ENCODE measurements at places on chromosomes 1 and 21. TPM values are rescaled to one million over a fixed set of nuclear protein-coding genes. Genes with fewer than 3 reads are reported as not detected.

TRPM2 gene
- under 0.01 TPM for total RNA-seq

E2F2 gene
- total RNA-seq: 0.38 TPM

DNASE2B gene
- not detected for total RNA-seq

CYP4X1 gene
- total RNA-seq: under 0.01 TPM

EYA3 gene
- 7.1 TPM for total RNA-seq

EXTL1 gene
- total RNA-seq: not detected

VSIG8 gene
- not detected for total RNA-seq

SPRR2B gene
- total RNA-seq: not detected

FCRL1 gene
- total RNA-seq: not detected

HCRTR1 gene
- total RNA-seq: not detected

LGR6 gene
- total RNA-seq: not detected

TLCD4 gene
- total RNA-seq: 0.53 TPM

ANKRD34A gene
- under 0.01 TPM for total RNA-seq

LCE3A gene
- total RNA-seq: not detected

FAM229A gene
- 0.26 TPM for total RNA-seq

TNNI3K gene
- total RNA-seq: 1.3 TPM

S100A9 gene
- 735 TPM for total RNA-seq

BTBD8 gene
- total RNA-seq: 4.1 TPM

DMBX1 gene
- total RNA-seq: not detected

KLF17 gene
- not detected for total RNA-seq

AQP10 gene
- 0.13 TPM for total RNA-seq

ZBTB8A gene
- total RNA-seq: 6.8 TPM

NASP gene
- 16.6 TPM for total RNA-seq

RORC gene
- total RNA-seq: 0.26 TPM

DISP3 gene
- total RNA-seq: not detected

SH2D5 gene
- total RNA-seq: 32.6 TPM
